ENCODE measurements at places on chromosomes 7 and 10. TPM values are rescaled to one million over a fixed set of nuclear protein-coding genes. Genes with fewer than 3 reads are reported as not detected.

- no peak for DNase-seq
These were observed 174.5 kb downstream of the LRRN3 start for GRCh38 chr7:111265394-111265793.

DNA sequence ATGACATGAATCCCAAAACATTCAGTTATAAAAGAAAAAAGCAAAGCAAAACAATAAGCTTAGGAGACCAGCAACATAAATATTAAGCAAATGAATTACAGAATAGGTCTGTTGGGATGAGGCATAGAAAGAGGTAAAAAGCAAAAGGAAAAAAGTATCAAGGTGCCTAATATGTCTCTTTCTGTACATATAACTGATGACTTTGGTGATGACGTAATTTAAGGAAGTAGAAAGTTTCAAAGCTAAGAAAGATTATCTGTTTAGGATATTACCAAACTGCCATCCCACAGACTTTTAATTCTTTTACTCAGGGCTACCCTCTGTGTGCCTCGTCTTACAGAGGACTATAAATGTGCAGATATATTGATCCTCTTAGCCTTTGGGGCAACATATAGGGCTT, 1066.5 kb downstream of the SORCS3 start:
- DNase-seq = no peak

GRCh38 chr10:88270061-88270808, 312.9 kb downstream of the RNLS start:
- no peak for DNase-seq

DNA sequence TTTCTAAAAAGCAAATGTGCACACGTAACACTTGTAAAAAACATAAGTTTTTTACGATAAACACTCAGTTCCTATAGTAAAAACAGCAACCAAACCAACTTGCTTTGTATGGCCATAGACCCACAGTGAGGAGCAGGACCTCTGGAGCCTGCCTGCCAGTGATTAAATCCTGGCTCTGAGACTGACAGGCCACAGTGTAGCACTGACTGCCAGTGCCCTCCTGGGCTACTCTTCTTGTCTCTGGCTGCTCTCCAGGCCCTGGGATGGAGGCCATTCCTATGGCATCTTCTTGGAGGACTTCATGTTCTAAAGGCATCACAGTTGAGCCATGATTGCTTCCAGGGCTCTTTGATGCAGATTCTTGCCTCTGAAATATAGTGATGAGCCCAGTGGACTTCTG, 22.7 kb upstream of the TMEM254 start:
- DNase-seq = no peak

The CFAP69 gene
- 2.3 TPM for polyA plus RNA-seq

DNA sequence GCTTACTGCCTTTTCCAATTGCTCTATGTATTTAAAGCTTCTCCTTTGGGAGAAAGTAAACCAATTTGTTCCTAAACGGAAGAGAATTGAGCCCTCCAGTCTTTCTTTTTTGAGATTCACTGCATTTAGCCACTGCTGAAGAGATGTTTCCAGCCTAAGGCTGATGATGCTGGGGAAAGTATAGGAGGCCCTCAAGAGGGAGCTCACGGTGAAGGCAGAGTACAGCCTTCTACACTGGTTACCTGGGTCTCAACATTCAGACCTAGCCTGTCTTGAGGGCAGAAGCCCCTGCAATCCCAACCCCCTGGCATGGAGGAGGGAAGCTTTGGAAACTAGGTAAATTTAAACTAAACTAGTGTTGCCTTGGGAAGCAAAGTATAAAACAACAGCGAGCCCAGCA, 316.7 kb upstream of the TPK1 start:
- no peak for DNase-seq

DNA sequence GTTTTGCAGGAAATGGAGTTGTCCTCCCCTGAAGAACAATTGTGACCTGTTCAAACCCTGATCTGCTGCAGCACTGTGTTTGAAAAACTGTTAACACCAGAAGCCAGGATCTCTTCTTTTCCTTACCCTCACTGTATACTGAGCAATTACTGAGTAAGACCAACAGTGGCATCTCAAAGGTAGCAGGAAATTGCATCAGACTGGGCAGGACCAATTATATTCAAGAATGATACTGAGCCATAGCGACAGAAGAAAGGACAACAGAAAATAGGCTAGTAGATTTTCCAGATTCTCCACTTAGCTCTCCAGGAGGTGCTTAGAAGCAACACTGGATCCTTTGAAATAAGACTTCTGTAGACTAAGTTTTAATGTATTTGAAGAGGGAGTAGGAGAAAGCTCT, 57.4 kb upstream of the INHBA start:
- no peak for DNase-seq
